NCI-H2171 treated with DMSO at 0.1 percent for 48 hours (cell line): ENCODE measurements at places on chromosomes 11 and 22.

- no peak for DNase-seq
These were observed 9.4 kb upstream of the LAYN start for GRCh38 chr11:111531136-111531535.

DNA sequence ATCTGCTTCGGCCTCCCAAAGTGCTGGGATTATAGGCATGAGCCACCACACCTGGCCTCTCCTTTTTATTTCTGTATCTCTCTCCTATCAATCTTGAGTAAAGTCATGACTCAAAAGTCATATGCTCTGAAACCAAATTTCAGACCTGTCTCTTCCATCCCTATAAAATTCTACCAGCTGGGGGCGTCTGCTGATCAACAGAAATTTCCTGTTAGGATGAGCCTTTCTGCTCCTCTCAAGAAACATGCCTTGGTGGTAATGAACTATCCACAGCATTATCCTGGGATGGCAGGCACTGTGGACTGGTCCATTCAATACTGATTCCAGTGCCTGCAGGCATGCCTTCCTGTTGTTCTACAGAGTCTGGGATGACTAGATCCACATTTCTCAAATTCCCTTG, 472.6 kb downstream of the NELL1 start:
- DNase-seq: no peak

GRCh38 chr11:13251966-13252365, 25.6 kb upstream of the BMAL1 start:
- DNase-seq: no peak

- DNase-seq: peak; percentile 46
These were observed 309.1 kb upstream of the C11orf87 start for GRCh38 chr11:109112821-109113280.

GRCh38 chr22:31148953-31149627, 8.8 kb upstream of the PLA2G3 start:
- DNase-seq: peak; percentile 80

GRCh38 chr11:14773755-14774154, 118.3 kb downstream of the CYP2R1 start:
- DNase-seq: peak; percentile 0

- no peak for DNase-seq
These were observed 107.8 kb downstream of the CYP2R1 start for GRCh38 chr11:14784230-14784629.

DNA sequence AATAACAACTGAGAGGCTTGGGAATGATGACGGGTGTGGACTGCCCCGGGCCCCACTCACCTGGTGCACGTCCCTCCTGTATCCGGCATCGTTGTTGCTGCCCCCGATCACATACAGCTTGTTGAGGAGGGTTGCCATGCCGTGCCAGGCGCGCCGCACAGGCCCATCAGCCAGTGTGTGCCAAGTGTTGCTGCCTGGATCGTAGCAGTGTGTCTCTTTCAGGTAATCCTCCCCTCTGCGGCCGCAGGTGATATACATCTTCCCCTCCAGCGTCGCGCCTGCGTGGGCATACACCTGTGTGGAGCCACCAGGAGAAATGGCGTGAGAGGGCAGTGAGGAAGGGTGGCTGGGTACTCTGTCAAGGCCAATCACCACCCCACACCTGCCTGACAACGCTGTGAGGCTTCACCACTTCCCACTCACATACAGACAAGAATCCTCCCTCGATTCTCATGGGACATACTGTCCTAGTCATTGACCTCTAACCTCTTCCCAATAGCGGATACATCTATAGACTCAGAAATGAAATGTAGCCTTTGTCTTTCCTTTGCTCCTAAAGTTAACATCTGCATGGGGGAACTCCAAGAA, 8.9 kb upstream of the SCARF2 start:
- DNase-seq: no peak
